Endodermal cell (in vitro differentiated cells): ENCODE measurements at places on chromosomes 6 and 20.

- DNase-seq, result no peak
Observed at GRCh38 chr20:36572701-36573102, 695 bp upstream of the TGIF2 start.

GRCh38 chr6:190596-191395 is 101.5 kb upstream of the DUSP22 start:
- DNase-seq, result peak; percentile 70

- DNase-seq, result peak; percentile 66
Observed at GRCh38 chr20:8082025-8082424, 50.0 kb upstream of the PLCB1 start.

DNA sequence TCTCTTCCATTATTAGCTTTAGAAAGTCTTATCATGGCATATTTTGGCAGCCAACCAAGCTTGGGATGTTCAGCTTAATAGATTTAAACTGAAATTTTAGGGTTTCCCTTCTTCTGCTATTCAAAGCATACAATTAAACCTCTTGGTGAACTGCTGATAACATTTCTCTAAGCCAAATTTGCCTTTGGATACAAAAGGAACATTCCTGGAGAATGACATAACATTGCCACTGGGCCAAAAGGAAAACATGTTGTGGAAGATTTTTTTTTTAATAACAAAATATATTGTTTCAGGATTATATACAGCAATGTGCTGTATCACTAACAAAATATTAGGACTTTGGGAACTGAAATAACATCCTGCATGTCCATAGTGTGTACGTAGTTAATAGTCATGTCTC is 215.1 kb upstream of the TBX18 start:
- DNase-seq, result no peak

- no peak for DNase-seq
Observed at GRCh38 chr6:43275801-43276576, 22.1 kb upstream of the SLC22A7 start.

DNA sequence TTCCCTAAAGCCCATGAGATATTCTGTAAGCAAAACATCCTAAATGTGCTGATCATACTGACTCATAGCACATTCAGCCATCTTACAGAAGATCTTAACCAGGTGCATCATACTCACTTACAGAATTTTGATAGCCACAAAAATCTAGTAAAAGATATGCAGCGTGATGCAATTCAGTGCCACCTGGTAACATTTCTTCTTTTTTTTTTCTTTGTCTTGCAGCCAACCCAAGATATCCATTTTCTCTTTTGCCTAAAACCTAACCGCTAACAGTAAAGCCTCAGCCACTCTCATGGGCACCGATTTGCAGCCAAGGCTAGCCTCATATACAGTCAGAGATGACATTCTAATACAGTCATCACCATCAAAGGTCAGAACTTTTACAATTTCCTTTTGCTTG is 293.3 kb downstream of the HACE1 start:
- no peak for DNase-seq
